ENCODE measurements at places on chromosomes 5 and 9.

GRCh38 chr5:173055722-173055982 lies 500 bp upstream of the CREBRF start:
- no peak for DNase-seq

DNA sequence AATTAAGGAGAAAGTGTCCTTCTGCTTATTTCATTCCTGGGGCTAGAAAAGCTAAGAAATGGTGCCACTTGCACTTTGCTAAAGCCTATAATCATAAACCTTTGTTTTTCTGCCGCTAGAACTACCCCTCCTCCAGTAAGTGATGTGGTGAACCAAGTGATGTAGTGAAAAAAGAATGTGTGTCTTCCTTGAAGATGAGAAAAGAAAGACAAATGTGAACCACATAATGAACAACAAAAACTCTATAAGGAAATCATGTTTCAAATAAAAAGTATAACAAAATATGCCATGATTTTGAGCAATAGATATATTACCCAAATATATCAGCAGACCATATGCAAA lies 179.0 kb upstream of the SGCD start:
- peak; percentile 36 for DNase-seq

DNA sequence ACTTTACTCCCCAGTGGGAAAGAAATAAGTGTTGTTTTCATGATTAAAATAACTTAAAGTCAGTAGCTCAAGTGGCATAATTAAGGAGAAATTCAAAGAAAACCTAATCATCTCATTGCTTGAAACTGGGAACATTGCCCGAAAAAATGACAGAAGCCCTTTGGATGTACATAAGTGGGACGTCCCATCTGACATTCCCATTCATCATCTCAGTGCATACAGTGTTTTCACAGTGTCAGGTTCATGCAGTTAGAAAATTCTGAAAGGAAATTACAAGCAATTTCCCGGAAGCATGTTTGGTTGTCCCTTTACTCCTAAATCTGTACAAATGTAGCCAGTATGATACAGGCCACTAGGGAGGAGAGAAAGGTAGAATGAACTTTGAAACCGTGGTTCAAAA lies 95.6 kb downstream of the ADAMTS16 start:
- DNase-seq: peak; percentile 6

DNA sequence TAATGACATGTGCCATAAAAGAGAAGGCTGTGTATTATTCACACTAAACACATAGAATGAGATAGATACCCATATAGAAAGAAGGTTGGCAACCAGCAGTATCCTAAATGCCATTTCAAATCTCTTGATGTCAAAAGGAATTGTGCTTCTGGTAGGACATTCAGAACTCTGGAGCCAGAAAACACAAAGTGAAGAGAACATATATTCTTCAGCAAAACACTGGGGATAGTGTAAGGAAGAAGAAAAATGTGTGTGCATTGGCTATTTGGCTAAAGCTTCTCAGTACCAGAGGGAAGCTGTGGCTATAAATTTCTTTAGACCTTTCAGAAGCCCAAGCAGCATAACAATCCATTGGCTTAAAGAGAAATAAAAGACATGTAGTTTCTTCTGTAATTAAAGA lies 551.6 kb upstream of the C9orf72 start:
- no peak for DNase-seq

GRCh38 chr5:171479776-171480125 lies 60.3 kb downstream of the FGF18 start:
- no peak for DNase-seq

GRCh38 chr9:120326049-120326693 lies 253.8 kb downstream of the CDK5RAP2 start:
- no peak for DNase-seq

GRCh38 chr5:138869763-138870500 lies 5.2 kb downstream of the LRRTM2 start:
- peak; percentile 73 for DNase-seq

DNA sequence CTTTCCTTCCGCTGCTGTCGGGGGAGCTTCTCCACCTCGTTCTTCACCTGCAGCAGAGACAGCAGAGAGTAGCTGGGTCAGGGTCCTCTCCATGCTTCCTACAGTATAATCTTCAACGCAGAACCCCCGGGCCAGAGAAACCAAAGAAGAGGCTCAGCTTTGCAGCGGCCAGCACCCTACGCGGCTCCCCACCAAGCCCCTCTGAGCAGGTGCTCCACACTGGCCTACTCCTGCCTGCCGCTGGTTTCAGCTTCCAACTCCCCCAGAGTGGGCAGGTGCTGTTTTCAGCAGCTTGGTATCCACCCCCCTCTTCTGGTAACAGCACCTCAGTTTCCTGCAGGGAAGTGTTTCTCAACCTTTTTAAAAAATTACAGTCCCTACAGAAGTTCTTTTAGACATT lies 58.3 kb upstream of the FBXW11 start:
- DNase-seq: no peak

DNA sequence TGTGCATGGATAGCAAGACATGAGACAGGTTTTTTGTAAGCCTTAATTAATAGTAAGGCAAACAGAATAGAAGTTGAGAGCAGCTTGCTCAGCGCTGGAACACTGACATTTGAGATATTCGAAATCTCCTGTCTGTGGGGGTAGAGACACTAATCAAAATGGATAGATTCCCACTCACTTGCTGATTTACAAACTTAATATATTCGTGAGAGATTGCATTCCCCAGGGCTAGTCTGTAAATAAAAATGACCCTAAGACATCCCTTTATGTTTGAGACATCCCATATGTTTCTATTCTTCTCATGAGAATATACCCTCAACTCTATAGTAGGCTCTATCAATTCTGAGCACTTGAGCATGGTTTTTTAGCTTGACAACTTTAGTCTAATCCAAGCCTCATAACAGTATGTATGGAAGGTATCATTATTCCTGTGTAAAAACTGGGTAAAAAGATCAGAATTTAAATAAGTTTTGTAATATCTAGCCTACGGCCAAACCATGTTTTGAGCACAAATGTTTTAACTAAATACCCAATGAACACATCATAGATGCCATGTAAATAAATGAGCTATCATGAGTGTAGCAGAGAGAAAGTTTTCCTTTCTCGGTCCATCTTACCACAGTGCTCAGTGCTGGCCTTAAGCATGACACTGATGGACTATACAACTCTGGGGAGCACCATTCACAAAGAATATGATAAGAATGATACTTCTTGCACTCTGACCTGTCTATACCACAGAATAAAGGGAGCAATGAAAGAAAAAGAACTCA lies 609.2 kb downstream of the PSAT1 start:
- no peak for DNase-seq

DNA sequence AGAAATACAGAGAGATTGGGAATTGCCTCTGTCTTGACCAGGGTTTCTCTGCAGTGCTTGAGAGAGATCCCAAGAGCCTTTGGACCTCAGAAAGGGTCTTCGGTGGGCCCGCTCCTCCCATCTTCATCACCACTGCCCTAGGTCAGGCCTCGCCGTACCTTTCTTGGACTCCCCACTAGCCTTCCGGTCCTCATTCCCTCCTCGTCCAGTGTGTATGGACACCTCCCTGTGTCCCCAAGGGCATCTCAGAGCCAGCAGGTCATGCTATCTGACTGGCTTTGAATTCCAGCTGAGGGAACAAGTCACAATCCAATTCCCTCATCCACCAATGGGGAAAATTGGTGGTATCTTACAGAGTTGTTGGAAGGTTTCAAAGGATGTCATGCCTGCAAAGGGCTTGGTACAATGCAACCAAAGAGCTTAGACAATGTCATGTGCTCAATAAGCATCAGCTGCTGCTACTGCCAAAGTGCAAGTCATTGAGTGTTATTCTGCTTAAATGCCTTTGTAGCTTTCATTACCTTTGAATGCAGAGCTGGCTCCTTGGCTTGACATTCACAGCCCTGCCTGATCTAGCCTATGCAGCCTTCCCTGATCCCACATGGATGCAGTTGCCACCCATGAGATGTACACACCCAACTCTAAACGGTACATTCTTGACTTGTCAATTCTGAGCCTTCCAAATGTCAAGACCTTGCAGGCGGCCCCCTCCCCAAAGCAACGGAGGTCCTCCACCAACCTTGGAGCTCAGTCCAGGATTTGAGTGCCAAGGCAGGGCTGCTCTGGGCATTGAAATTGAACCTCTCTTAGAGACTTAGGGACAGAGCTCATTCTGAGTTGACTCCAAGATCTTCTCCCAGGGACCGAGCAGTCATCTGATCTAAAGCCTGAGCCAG lies 58.0 kb downstream of the HRH2 start:
- DNase-seq: no peak

DNA sequence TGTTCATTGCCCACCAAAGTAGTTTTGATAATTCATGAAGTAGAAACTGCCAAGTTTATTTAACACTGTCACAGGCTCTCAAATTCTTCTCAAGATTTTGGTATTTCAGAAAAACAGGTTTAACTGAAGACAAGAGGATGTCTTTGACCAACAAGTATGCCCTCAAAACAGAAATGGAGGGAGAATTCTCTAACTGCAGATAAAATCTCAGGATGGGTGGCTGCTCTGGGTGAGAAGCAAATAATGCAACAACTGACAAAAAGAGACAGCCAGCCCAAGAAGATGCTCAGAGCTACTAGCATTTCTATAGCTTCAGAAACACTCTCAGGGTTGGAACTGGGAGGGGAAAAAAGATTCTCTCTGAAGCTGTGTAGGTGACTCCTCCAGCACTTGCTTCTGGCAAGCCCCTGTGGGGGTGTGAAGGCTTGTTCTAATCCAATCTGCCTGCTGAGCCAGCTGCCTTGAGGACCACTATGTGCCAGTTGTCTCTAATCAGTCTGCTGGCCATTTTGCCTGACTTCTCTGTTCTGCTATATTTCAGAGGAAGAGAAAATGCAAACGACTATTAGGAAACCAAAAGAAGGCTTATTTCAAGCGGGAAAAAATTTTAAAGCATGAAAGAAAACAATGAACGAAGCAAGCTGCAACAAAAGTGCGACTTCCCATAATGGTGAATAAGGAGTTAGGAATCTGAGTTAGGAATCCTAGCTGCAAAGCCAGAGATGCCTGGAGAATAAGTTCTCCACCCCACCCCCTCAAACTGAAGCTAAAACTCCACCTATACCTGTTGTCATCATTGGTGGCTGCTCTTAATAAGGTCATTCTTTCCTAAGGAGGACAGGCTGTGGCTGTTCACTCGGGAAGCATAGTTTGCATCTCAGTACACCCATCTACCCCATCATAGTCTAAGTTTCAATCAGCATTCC lies 147.5 kb downstream of the GNAQ start:
- peak; percentile 71 for DNase-seq

DNA sequence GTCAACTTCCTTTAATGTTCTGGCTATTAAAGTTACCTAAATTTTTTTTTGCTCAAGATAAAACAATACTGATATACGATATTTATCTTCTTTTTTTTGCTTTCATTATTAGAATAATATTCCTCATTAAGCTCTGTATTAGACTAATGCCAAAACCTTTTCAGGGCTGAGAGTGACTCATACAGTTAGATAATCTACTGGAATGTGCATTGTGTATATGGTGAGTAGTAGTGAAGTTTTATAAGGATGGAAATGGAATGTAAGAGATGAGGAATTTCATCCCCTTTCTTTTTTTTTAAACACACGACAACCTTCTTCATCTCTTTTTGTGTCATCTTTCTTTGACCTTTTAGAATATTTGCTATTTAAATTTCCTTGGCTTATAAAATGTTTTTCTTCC lies 268.6 kb downstream of the ISL1 start:
- peak; percentile 12 for DNase-seq

DNA sequence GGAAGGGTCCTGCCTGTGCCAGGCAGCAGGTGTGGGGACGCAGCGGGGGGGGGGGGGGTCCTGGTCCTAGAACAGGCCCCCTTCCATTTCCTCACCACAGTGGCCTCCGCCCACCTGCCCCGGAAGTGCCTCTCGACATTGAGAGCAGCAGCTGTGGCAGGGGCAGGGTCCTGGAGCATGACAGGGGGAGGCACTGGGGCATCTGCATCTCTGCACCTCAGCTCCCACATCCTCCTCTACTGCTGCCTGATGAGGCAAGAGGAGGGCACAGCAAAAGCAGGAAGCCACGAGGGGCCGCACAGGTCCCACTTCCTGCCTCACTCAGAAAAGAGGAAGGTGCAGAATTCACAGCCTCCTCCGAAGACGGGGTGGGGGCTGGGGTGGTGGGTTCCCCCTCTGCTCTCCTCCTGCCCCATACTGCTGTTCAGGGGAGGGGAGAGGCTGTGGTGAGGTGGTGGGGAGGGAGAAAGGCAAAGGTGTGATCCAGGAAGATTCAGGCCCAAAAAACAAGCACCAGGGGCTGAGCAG lies 14.8 kb downstream of the AKNA start:
- no peak for DNase-seq

DNA sequence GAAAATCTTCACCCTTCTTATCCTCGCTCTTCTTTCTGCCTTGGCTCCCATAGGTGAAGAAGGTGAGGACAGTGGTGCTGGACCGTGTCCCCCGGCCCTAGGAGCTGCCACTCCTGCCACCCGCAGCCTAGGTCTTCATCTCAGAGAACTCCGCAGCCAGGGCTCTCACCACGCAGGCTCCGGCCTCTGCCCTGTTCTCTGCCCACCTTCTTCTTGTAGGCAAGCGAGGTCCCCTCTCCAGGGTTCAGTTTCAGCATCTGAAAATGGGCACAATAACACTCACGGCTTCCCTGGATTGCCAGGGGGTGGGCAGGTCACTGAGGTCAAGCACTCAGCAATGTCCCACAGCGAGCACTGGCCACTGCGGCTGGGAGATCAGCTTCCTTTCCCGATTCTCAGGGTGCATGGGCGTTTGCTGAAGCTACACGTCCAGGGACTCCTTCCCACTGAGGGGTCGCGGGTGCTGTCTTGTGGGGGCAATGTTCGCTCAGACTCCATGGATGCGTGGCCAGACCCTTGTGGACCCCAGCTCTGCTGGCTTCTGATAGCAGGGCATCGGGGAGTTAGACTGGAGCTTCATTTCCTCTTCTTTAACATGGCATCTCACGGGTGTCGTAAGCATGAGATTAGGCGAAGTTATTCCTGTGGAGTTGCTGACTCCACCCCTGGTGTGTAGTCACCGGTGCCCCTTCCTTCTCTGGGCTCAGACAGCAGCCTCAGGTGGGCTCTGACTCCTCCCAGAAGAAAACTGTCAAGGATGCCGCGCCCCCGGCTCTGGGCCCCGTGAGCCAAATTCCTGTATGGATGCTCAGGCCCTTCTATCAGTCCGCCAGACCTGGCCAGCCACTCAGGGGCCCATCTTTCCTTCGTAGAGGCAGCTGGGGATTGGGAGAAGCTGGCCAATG lies 145.1 kb upstream of the IRX2 start:
- no peak for DNase-seq

DNA sequence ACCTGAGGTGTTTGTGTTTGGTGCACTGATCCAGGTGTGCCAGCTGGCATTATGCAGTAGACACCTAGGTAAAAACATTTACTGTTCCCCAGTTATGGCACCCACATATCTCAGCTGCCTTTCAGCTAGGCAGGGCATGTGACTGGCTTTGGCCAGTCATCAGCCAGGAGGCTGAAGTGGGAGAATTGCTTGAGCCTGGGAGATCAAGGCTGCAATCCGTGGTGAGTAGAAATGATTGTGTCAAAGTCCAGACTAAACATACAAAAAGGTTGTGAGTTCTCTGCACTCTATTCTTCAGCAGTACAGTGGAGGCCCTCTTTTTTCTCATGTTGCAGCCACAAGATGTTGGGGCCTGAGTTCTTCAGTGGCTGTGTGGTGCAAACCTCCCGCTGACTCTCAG lies 3.2 kb upstream of the FBLL1 start:
- DNase-seq: no peak

GRCh38 chr5:56159521-56159947 lies 73.6 kb downstream of the ANKRD55 start:
- peak; percentile 52 for DNase-seq
